ENCODE measurements at places on chromosomes 1 and 21.

GRCh38 chr1:163055531-163055930, 13.6 kb upstream of the RGS4 start:
- no peak for DNase-seq

DNA sequence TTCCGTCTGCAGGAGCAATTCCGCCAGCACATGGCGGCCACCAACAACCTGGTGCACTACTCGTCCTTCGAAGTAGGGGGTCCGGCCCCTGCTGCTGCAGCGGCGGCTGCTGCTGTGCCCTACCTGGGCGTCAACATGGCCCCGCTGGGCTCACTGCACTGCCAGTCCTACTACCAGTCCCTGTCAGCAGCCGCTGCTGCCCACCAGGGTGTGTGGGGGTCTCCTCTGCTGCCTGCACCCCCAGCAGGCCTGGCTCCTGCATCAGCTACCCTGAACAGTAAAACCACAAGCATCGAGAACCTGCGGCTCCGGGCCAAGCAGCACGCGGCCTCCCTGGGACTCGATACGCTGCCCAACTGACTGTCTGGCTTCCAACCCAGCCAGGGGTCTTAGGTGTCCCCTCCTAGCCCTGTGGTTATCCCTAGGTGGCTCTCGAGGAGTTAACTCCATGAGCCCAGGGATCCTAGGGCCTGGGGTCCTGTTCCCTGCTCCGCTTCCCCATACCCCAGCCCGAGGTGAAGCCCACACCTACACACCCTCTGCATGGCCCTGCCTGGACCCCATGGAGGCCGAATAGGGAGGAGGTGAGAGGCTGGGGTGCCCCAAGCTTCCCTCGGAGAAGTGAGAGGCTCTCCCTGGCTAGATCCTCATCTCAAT, 22.6 kb downstream of the DMBX1 start:
- no peak for DNase-seq

GRCh38 chr1:99850459-99851291, 514 bp downstream of the AGL start:
- DNase-seq: no peak

GRCh38 chr21:25986928-25987327, 183.6 kb downstream of the APP start:
- DNase-seq: no peak

- DNase-seq: no peak
Observed at GRCh38 chr21:37463083-37463801, 96.7 kb downstream of the DYRK1A start.

DNA sequence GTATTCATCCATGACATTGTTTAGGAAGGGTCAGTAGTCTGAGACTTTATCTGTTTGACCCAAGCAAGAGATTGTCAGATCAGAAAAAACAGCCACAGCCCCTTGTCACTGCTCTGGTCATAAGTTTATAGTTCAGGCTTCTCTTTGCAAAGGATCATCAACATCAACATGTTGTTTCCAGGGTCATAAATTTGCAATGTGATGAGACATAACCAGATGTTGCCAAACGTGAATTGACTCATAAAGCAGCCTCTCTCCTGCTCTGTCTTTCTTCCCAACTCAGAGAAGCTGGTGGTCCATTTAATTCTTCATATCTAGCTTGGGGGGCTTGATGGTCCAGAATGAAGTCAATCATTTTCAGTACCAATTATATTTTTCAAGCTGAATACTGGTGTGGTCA, 507.2 kb upstream of the PBX1 start:
- DNase-seq: no peak

- DNase-seq: no peak
Observed at GRCh38 chr1:203867802-203868201, 6.4 kb downstream of the SNRPE start.

GRCh38 chr1:226686440-226687425, 52.3 kb downstream of the ITPKB start:
- no peak for DNase-seq

Measured in GDM1 (cell line).